ENCODE measurements at places on chromosomes 2 and 18. TPM values are rescaled to one million over a fixed set of nuclear protein-coding genes. Genes with fewer than 3 reads are reported as not detected.

The DNER gene
- 0.67 TPM for total RNA-seq

The ACTR1B gene
- total RNA-seq: 64.3 TPM

The IL36G gene
- total RNA-seq: not detected

The ATP6V1B1 gene
- total RNA-seq: not detected

The CYTIP gene
- total RNA-seq: not detected

The MEP1B gene
- not detected for total RNA-seq

The NPHP1 gene
- total RNA-seq: 4.6 TPM

The SLC38A11 gene
- total RNA-seq: not detected

The SERPINB3 gene
- total RNA-seq: not detected

The SIX3 gene
- total RNA-seq: not detected

The SLC9A4 gene
- total RNA-seq: under 0.01 TPM

The SERPINB4 gene
- not detected for total RNA-seq

The FHOD3 gene
- total RNA-seq: under 0.01 TPM

The CHRNG gene
- not detected for total RNA-seq

The UGT1A8 gene
- not detected for total RNA-seq

The CFC1 gene
- total RNA-seq: not detected

The PLB1 gene
- 0.33 TPM for total RNA-seq

The ATG9A gene
- total RNA-seq: 66.6 TPM

The RRM2 gene
- 59.2 TPM for total RNA-seq

The NR4A2 gene
- under 0.01 TPM for total RNA-seq

The PFN4 gene
- total RNA-seq: not detected

The GCG gene
- total RNA-seq: not detected

The POTEI gene
- 0.48 TPM for total RNA-seq

The ABHD1 gene
- total RNA-seq: not detected

The MLPH gene
- not detected for total RNA-seq

The XDH gene
- total RNA-seq: not detected

The TMEM247 gene
- total RNA-seq: not detected

The PDE11A gene
- total RNA-seq: 0.10 TPM

The HTR2B gene
- 1.3 TPM for total RNA-seq

The SH2D6 gene
- total RNA-seq: not detected

The COL3A1 gene
- total RNA-seq: 6.2 TPM

The SCYGR4 gene
- not detected for total RNA-seq

The FOXI3 gene
- total RNA-seq: not detected

The CRYBA2 gene
- total RNA-seq: not detected

The ALLC gene
- not detected for total RNA-seq

The MC2R gene
- total RNA-seq: not detected

The IL18R1 gene
- 1.6 TPM for total RNA-seq

The LYPD6 gene
- total RNA-seq: 1.3 TPM

The MRO gene
- not detected for total RNA-seq

The L3MBTL4 gene
- total RNA-seq: 0.33 TPM
